ENCODE measurements at places on chromosomes 7 and 10.

DNA sequence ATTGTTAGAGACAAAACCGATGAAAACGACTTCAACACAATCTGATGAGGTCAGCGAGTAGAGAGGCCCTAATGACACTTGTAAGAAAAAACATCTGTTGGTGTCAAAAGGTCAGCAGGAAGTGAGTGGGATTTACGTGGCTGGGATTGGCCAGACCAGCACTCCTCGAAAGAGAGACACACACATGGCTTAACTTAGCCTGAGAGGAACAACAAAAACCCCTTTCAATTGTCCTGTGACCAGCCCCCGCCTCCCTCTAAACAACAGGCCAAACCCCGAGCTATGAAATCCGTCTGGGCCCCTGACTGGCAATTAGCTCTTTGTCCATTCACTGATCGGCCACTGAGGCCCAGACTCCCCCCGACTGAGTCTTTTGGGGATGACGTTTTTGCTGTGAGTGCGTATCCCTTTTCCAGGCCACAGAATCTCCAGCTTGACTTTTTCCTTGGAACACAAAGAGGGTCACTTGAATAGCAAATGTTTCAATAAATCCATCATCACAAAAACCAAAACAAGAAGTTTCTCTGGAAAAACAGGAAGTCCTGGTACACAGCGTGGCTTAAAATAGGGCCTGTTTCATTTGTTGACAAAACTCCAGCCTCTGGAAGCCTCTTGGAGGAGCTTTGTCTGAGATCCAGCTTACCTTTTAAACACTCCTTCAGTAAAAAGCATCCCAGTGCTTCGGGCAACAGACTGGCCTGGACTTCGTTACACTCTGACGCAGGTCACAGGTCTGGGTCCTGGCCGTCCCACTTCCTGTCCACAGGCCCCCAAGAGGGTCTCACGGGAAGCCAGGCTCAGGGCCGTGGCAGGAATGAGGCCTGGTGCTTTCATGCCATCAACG is 103.0 kb downstream of the CTBP2 start:
- DNase-seq = peak; percentile 20

GRCh38 chr10:123999261-123999660 is 94.1 kb downstream of the CHST15 start:
- no peak for DNase-seq

- DNase-seq = no peak
These were observed 524.2 kb upstream of the GALNT17 start for GRCh38 chr7:70607759-70608158.

DNA sequence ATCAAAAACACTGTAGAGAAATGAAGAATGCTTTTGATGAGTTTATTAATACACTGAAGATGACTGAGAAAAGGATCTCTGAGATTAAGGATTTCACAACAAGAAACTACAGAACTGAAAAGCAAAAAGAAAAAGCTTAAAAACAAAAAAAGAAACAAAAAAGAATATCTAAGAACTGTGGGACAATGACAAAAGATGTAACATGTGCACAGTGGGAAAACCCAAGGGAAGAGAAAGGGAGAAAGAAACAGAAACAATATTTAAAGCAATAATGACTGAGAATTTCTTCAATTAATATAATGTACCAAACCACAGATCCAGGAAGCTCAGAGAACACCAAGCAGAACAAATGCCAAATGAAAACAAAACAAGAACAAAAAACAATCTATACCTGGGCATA is 42.2 kb downstream of the TFEC start:
- DNase-seq = no peak

- no peak for DNase-seq
These were observed 249.6 kb downstream of the BAMBI start for GRCh38 chr10:28926932-28927331.

DNA sequence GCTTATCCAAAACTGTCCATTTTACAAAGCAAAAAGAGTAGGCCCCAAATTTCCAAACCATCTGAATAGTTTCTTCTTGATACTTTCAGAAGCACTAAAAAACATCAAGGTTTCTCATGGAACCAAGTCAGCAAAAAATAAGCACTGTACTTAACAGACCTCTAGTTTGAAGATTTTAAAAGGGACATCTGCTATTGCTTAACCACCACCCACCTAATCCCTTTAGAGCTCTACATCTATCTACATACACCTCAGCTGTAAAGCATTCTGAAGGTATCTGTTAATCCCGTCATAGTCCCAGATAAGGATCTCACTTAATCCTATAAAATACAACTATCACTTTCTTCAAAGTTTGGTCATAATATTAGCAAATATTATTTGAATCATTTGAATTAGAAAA is 72.3 kb downstream of the HIBADH start:
- DNase-seq = no peak

DNA sequence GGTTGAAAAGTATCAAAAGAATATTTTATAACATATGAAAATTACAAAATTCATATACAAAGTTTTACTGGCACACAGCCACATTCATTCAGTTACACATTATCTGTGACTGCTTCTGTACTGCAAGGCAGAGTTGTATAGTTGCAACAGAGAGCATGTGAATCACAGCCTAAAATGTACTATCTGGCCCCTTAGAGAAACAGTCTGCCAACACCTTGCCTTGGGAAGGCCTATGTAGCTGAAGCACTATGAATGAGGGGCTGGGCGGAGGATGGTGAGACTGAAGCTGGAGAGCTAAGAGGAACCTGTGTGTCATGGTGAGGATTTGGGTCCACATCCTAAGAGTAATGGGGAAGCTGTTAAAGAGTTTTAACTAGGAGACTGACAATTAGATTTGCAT is 35.7 kb downstream of the PDZD8 start:
- peak; percentile 40 for DNase-seq

- no peak for DNase-seq
These were observed 48.1 kb downstream of the INSYN2A start for GRCh38 chr10:127148066-127148932.

DNA sequence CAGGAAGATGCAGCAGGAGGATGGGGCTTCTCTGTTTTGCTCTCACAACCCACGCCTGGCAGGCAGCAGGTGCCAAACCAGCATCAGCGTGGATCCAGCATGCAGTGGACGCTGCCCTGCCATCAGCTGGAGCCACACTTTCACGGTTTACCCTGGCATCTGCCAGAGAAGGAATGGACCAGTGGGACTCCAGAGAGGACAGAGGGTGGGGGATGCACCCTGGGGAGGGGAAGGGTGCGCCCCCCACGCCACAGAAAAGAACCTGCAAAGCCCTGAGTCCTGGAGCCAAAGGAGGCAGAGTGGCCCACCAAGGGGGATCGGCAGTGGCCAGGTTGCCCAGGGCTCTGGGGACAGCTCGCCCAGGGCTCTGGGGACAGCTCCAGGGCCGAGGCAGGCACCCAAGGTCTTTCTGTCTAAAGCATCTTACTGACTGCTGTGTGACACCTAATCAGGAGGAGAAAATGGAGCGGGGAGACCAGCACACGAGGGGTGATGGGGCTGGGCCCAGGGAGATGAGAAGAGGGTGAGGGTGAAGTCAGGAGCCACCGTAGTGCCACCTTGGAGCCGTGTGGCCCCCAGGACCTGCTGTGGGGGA is 225.1 kb downstream of the DNAJB6 start:
- no peak for DNase-seq

- DNase-seq = no peak
These were observed 94.8 kb downstream of the KIAA1217 start for GRCh38 chr10:24303522-24304310.

DNA sequence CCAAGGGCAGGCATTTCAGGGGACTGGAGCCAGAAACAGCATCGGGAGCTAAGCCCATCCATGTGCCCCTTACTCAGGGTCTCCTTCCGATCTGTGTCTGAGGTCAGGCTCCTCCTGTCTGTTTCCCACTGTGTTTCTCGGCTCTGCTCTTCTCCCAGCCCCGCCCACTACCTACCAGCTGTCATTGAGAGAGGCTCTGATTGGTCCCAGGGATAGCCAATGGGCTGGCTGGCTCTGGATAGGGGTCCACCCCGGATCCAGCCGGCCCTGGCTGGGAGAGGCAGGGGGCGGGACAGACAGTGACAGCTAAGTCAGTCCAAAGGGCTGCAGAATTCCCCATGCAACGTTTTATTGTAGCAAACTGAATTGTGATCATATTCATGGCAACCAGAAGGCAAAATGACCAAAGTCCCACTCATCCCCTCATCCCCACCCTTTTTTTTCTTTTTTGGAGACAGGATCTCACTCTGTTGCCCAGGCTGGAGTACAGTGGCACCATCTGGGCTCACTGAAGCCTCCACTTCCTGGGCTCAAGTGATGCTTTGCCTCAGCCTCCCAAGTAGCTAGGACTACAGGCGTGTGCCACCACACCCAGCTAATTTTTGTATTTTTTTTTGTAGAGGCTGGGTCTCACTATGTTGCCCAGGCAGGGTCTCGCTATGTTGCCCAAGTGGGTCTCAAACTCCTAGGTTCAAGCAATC is 76.3 kb downstream of the CLIP2 start:
- peak; percentile 30 for DNase-seq

- DNase-seq = no peak
These were observed 219.6 kb downstream of the KCNMA1 start for GRCh38 chr10:77417806-77418640.

- peak; percentile 35 for DNase-seq
These were observed 181.3 kb downstream of the TAX1BP1 start for GRCh38 chr7:27921081-27921836.

- DNase-seq = no peak
These were observed 488 bp downstream of the MTERF1 start for GRCh38 chr7:91880016-91880412.
